Iris pigment epithelial cell (primary cell): ENCODE measurements at places on chromosomes 3 and 15.

DNA sequence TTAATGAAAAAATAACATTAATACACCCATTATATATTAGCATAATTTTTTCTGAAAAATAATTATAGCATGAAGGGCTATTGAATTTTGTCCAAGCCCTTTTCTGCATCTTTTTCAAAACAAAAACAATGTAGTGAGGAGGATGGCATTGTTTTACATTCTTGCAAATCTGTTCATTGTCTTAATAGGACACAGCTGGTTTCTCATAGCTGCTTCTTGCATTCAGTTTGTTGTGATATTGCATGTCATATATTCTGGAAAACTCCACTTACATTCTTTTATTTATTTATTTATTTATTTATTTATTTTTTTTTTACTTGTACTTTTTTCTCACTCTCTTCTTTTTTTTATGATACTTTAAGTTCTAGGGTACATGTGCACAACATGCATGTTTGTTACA lies 107.4 kb downstream of the NR1D2 start:
- no peak for DNase-seq

DNA sequence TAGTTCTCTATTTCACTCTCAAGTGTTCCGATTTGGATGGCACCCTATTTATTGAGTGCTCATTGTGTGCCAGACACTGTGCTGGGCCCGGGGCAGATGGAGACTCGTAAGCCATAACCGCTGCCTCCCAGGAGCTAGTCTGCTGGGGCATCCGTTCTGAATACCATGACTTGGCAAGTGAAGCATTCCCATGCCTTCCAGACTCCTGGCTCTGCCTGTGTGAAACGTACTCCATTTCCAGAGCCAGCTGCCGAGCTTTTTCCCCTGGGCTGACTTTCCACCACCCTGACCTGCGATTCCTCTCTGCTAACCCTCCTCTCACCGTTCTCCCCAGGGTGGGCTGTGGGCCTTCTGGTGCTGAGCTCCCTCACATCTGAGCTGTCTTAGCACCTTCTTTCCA lies 303.1 kb upstream of the CTDSPL start:
- DNase-seq = no peak

DNA sequence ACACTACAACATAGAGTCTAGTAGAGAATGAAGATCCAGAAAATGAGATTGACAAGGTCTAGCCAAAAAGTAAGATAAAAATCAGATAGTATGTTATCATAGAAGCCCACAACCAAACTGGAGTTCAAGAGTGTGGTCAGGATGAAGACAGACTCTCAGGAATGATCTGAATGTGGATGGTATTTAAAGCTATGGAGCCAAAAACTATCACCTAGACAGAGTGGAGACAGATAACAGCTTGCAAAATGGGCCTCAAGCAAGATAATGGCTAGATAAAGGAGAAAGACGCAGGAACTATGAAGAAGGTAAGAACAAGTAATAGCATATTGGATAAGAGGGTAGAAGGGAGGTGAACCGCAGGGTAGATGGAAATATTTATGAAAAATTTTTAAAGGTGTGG lies 35.4 kb downstream of the ZMAT3 start:
- peak; percentile 60 for DNase-seq

DNA sequence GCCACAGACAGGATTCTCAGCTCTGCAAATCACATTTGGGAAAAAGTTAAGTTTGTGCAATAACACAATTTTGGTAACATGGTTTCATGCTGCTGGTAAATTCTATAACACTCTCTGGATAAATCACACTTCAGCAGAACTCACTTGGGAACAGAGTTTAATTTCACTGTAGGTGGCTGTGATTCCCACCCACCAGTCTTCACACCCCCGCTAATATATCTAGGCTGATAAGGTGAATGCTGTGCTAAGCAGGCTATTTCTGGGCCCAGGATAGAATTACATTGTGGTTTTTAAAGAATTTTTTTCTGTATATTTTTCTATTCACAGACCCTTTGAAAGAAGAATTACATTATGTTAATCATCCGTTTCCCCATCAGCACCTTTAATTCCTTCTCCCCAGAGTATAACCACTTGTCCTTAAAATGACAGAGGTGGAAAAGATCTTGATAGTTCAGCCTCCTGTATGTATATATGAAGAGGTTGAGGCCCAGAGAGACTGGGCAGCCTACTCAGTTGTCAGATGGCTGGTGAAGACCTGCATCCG lies 22.9 kb downstream of the MAP2K1 start:
- no peak for DNase-seq

DNA sequence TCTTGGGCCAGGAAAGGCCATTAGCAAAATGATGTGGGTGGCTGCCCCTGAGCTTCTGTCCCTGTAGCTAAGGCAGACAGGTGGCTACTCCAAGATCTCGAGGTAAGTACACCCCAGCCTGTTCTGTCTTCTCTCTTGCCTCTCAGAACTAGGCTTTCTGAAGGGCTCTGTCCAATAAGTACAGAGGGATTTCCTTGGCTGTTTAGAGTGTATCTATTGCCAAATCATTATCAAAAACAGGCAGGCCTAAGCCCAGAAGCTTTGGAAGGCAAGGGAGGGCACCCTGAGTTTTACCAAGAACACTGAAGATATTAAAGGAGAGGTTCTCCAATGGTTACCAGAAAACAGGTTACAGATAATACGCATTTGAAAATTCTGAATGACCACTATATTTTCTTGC lies 156.6 kb downstream of the MYRIP start:
- DNase-seq = no peak

GRCh38 chr3:16907243-16907642 lies 22.5 kb downstream of the PLCL2 start:
- peak; percentile 21 for DNase-seq

DNA sequence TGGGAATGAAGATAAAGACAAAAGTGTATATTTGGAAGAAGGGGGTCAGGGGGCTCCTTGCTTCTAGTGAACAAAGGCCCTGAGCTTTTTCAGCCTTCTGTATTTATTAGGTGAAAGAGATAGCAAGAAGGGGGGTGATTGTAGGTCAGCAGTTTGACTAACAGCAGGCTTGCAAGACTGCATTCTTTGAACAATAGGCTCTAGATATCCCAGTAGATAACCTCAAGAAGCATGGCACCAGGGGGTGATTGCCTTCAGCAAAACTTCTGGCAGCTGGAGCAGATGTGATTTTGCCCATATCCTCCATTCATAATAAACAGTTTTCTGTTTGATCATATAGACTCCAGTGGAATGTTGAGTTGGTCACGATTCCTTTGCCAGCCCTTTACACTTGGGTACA lies 31.7 kb upstream of the GOLIM4 start:
- no peak for DNase-seq

DNA sequence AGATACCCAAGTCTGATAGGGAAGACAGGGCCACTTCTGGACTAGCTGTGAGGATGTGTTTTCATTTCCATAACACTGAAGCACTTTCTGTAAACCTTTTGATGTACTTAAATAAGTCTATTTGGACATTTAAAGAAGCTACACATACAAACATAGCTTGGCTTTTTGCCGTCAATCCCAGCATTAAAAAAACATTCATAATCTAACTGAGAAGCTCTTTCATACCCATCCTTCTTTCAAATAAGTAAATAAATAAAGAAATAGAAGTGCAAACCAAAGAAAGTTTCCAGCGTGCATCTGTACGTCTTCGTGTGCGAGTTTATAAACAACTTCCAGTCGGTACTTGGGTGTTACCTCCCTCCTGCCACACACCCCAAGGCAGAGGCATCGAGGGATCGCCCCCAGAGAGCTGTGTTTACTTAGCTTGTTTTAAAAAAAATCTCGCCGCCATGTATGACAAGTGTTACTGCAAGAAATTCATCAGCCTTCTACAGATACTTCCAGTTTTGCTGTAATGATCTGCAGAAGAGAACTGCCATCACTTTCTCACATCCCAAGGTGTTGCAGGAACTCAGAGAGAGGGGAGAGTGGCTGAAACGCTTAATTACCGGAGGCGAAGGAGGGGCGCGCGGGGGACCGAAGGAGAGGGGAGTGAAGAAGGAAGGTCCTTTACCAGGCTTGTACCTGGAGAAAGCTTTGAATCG lies 9.0 kb upstream of the MEIS2 start:
- DNase-seq = no peak

DNA sequence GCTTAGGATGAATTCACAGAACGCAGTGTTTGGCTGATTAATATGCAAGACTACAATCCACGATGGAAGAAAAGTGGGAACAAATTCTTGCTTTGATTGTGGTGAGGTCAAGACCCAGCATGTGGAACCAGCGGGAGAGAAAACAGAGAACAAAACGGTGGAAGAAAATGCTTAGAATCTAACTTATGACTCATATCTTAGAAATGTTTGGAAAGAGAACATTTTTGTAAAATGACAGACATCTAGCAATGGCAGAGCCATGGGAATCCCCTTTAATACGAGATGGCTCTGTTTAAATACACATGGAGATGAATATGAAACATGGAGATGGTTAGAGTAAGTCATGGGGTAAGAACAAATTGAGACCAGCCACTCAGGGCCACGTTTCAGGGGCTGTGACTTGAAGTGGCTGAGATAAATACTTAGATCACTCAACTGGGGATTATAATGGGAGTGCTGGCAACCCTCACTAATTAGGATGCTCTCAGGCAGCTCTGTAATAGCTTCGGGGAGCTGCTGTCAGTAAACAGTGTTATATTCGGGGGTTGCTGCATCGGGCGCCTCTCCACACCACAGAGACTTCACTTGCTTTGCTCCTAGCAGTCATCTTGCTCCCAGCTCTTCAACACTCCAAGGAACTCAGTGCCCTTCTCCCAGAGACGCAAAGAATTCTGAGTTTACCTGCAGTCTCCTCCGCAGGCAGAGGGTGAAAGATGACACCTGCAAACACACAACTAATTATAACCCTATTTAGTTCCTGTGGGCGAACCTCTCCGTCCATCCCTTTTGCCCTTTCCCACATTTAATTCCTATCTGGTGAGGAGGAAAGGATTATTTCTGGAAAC lies 68.0 kb upstream of the ONECUT1 start:
- peak; percentile 4 for DNase-seq

- DNase-seq = no peak
Observed at GRCh38 chr3:82462977-82463376, 701.5 kb upstream of the GBE1 start.

DNA sequence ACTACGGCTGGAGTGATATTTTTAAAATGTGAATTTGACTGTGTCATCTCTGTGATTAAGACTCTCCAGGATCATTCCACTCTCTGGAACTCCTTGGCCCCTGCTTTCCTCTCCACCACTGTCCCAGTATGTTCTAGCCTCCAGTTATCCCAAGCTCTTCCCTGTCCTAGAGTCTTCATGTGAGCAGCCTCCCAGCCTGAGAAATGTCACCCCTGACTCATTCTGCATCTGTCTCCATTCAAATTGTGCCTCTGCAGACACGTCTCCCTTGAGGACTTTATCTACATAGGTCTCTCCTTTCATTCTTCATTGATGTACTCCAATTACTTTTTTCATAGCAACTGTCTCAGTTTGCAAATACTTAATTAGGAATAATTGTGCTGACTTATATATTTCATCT lies 317.7 kb upstream of the ADAMTS9 start:
- no peak for DNase-seq

DNA sequence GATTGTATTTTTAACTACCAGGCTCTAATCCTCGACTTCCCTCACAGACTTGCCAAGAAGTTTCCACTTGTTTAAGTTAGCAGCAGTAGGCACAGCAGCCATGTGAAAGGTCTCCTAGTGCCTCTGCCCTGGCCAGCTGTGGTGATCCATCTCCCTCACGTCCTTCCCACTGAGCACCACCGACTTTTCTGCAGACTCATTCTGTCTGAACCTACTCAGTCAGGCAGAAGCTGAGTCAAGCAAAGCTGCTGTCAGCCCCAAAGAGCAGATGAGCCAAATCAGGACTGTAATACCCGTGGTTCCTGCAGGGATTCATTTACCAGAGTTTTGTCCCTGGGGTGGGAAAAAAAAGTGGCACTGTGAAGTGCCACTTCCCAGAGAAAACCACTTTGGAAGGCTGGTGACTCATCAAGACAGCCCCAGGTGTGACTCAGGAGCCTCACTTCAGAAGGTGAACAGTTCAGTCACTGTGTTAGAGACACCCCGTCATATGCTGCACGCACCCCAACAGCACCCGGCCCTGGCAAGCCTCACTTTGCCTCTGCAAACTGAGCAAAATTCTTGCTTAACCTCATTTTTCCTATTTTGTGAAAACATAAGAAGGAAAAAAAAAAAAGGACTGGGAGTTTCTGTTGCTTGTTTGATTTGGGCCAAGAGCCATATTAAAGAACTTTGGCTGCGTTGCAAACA lies 76.0 kb downstream of the WWTR1 start:
- DNase-seq = peak; percentile 90

GRCh38 chr15:83115410-83115809 lies 8.0 kb downstream of the TM6SF1 start:
- DNase-seq = no peak

- DNase-seq = no peak
Observed at GRCh38 chr3:90035643-90036042, 928.2 kb downstream of the EPHA3 start.

DNA sequence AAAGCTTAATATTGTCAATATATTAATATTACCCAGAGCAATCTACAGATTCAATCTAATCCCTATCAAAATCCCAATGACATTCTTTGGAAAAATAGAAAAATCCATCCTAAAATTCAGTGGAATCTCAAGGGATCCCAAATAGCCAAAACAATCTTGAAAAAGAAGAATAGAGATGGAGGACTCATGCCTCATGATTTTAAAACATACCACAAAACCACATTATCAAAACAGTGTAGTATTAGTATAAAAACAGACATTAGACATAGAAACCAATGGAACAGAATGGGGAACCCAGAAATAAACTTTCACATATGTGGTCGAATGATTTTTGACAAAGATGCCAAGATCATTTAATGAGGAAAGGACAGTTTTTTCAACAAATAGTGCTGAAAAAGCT lies 14.6 kb downstream of the NEK4 start:
- no peak for DNase-seq

GRCh38 chr3:197521277-197522182 lies 34.2 kb downstream of the BDH1 start:
- no peak for DNase-seq

DNA sequence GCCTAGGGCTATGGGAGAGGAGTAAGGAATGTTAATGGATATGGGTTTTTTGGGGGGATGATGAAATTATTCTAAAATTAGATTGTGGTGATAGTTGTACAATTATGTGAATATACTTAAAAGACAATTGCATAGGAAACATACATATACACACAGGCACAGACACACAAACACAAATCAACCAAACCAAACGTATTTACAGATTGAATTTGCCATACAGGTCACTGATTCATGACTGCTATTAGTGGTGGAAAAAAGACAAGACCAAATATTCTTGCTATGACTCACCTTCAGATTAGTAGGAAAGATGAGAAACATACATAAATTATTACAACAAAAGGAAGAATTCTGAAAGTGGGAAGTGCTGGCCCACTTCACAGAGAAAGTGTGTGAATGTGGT lies 85.3 kb downstream of the C3orf38 start:
- peak; percentile 32 for DNase-seq
